Astrocyte (in vitro differentiated cells and primary cell): ENCODE measurements at places on chromosomes 3 and 15. TPM values are rescaled to one million over a fixed set of nuclear protein-coding genes. Genes with fewer than 3 reads are reported as not detected.

DNA sequence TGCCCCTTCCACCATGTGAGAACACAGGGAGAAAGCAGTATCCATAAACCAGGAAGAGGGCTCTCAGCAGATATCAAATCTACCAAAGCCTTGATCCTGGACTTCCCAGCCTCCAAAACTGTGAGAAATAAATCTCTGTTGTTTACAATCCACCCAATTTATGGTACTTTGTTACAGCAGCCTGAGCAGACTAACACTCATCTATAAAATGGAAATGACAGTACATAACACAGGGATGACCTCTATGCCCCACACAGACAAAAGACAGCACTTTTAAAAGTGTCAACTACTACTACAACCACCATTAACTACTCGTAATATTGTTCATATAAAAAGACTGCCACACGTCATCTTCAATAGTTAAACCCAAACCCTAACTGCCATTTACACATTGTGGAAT is 5.7 kb downstream of the RYK start:
- peaks cover 25% of the 10 kb centered on the region for H3K4me1 ChIP-seq
- H3K27ac ChIP-seq = no peak overlapping the region
- H3K27me3 ChIP-seq = no peaks in the 10 kb centered on the region
- DNase-seq = no peak
- no peak overlapping the region for H3K4me3 ChIP-seq

DNA sequence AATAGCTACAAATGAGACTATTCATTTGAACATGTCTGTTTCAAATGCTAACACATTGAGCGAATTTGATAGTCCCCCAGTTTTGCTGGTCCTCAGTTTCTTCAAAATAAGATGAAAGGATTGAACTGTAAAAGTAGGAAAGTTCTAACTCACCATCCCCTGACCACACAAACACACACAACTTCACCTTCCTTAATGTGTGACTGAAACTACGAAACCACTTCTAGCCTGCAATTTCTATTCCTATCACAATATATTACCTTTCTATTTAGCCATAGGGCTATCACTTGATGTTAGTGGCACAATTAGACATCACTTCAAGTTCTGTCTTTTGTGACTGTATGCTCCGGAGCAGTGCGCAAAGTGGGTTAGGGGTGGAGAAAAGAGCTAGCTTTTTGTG is 14.9 kb downstream of the BTLA start:
- no peaks in the 10 kb centered on the region for H3K4me1 ChIP-seq
- H3K27me3 ChIP-seq = no peaks in the 10 kb centered on the region
- H3K36me3 ChIP-seq = no peaks in the 10 kb centered on the region
- H3K27ac ChIP-seq = no peak overlapping the region
- no peak for DNase-seq
- no peak overlapping the region for H3K4me3 ChIP-seq

DNA sequence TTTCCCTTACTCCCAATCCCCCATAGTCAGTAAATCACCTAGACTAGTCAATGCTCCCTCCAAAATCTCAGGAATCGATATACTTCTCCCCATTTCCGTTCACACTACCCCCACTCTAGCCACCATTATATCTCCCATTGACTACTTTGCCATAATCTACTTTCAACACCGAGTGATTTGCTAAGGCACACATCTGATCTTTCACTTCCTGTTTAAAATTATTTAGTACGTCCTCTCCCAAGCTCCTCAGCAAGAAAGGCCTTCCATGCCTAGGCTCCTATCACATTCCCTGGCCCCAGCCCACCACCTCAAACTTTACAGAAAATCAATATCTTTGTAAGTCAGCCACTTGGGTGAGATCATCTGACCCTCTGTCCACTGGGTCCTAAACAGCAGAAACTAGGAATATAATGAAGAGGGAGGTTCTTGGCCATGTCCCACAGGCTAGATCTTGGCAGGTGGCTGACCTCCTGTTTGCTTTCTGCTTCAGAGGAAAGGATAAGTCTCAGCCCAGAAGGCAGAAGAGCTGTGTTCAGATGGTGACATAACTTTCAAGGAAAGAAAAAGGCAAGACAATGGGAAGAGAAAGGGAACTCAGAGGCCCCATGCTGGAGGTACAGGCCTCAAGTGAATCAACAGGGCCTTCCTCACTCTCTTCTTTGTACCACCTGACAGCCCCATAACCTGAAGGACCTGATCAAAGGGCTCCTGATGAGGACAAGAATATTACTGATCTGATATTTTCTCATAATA is 103.0 kb downstream of the RPL22L1 start:
- no peak overlapping the region for H3K4me3 ChIP-seq
- no peak for DNase-seq
- no peaks in the 10 kb centered on the region for H3K27me3 ChIP-seq
- H3K36me3 ChIP-seq = no peaks in the 10 kb centered on the region

ACOX2 gene
- total RNA-seq = 2.2 and 2.7 TPM in 2 replicates
